ENCODE measurements at places on chromosomes 7 and 10. TPM values are rescaled to one million over a fixed set of nuclear protein-coding genes. Genes with fewer than 3 reads are reported as not detected.

Gene AGAP5
- 13.2 TPM for total RNA-seq

Gene MOGAT3
- total RNA-seq: not detected

Gene ODAD2
- total RNA-seq: 0.71 TPM

DNA sequence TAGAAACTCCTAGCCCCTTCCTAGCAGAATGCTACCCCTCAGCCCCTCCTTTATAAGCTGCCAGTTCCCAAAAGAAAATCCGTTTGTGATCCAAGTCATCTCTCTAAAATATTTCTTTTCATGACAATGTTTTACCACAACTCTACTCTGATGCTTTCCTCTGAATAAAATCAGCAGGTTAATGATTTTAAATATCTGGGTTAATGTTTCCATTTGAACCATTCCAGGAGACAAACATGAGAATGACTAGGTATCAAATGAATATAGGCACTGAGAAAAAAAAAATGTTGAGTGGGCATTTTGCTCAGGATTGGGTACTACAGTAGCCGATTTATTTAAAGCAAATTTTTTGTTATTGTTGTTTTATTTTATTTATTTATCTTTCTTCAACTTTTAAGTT is 360.3 kb downstream of the WDR11 start:
- no peak for DNase-seq

- DNase-seq: peak; percentile 85
Observed at GRCh38 chr7:6162331-6162620, 110.1 kb downstream of the CYTH3 start.

GRCh38 chr7:140121326-140121725 is 55.5 kb downstream of the KDM7A start:
- DNase-seq: no peak

DNA sequence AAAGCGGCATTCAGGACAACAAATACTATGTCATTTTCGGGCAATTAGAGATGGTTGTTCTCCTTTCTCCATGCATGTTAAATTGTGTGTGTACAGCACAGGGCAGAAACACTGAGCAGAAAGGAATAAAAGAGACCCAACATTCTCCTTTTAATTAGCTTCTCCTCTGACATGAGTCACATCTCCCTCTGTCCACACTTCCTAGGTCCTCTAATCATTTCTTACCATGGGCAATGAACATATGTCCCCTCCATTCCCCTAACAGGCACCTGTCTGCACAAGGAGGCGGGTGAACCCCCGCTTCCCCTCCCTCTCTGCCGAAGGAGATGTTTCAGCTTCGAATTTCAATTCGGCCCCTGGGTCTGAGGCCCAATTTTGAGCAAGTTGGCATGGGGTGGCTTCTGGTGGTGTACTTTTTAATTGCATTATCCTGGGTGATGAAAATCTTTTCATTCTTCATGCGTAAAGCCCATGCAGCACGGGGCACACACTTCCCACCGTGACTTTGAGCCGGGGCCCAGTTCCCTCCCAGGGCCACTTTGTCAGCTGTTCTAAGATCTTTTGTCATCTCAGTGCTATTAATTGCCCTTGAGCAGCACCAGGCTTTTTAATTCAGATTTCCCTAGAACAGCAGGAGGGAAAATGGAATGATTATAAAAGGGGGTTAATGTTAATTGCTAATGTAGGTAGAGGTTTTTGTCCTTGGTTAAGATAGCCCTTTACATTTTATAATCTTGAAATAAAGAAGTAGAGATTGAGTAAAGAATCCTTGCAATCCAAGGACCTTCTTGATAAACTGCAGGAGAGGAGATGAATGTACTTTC is 219.5 kb upstream of the NRP1 start:
- no peak for DNase-seq

- peak; percentile 59 for DNase-seq
Observed at GRCh38 chr10:119516381-119517234, 25.9 kb downstream of the RGS10 start.

Gene PTN
- 3.2 TPM for total RNA-seq

Gene NPC1L1
- total RNA-seq: 1.1 TPM

Gene THSD7A
- 12.1 TPM for total RNA-seq

DNA sequence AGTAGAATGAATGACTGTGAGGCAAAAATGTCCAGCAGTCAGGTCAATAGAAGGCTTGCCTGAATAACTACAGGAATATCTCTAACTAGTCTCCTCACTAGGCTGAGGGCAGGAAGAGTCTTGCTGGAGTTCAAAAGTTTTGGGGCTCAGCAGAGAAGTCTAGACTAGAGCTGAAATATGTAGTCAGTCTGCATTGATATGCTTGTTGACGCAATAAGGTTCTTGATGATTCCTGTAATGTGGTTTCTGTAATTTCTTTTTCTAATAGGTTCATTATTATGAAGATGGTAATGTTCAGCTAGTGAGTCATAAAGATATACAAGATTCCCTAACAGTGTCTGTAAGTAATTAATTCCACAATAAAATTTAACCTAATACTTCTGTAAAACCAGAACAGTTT is 41.5 kb upstream of the ST7 start:
- no peak for DNase-seq

DNA sequence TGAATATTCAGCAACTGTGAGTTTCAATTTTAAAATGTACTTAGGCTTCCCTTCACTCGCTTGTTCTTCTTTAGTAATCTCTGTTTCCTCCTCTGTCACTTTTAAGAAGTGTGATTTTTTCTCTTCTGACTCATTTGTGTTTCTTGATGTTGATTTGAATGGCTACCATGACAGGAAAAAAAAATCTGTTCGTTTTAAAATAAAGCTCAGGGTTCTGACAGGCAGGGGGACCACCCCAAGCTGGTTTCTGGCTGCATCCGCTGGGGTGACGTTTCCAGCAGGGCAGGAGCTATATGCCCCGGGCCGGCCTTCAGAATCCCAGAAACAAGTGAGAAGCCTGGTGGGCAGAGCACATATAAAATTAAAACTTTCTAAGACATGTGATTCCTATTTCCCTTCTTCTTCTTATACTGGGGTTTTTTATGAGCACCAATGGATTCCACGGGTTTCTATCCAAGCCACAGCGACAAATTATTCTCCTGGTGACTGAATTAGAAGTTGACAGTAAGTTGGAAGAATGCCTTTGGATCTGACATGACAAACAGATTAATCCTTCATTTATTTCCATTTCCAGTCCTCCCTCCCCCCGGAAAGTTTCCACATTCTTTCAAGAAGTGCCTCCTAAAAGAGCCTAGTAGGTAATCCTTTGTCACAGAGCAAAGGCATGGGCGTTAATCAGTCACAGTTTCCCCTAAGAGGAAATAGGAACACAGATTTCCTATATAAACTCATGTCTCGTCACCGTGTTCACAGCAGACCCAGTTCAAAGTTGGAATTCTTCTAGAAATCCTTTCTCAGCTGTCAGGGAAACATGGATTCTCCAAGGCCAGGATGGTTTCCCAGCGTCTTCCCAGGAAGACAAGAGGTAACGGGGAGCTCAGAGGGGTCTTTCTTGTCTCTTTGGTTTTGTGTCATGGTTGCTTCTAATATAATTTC is 79.9 kb downstream of the PTPRE start:
- DNase-seq: no peak

DNA sequence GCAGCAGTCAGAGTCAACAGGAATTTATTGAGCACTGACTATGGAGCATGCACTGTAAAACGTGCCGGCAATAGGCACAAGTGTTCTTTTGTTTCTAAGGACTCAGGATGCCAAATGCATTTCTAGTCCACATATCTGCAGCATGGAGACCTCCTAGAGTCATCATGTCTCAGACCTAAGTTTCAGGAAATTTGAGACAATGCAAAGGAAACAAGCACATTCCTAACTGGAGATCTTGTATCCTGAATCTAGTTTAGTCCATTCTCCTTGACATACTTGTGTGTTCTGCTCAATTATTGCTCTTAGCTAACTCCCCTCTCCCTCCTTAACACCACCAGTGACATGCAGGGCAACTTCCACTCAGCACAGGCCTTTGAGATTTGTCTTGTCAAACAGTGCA is 173.2 kb downstream of the ZNF438 start:
- DNase-seq: no peak

DNA sequence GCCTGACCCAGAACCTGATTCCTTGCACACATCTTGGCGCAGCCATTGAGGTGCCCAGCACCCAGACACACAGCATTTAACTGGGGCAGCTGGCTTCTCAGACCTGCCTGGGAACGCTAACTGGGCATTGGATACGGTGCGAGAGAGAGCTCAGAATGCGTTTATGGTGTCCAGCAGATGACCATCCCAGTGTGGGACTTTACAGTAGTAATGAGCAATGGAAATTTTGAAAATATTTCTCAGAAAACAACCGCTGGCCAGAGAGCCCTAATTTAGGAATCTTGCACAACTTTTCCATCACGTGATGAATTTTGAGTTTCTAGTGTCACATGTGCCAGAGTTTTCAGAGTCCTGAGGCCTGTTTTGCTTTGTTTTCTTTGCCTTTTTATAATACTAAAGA is 78.2 kb upstream of the SEC61G start:
- DNase-seq: no peak

Gene ABCB4
- total RNA-seq: 7.4 TPM
